ENCODE measurements at places on chromosomes 12 and 14.

- no peak for DNase-seq
Measured at GRCh38 chr12:80937391-80938238, at the start of gene LIN7A. Gene LIN7A (minus strand): TSS chr12:80937934. CDS start chr12:80937722, 212 bp downstream.

GRCh38 chr12:126708492-126708896 is 1558.5 kb upstream of the TMEM132C start:
- no peak for DNase-seq

DNA sequence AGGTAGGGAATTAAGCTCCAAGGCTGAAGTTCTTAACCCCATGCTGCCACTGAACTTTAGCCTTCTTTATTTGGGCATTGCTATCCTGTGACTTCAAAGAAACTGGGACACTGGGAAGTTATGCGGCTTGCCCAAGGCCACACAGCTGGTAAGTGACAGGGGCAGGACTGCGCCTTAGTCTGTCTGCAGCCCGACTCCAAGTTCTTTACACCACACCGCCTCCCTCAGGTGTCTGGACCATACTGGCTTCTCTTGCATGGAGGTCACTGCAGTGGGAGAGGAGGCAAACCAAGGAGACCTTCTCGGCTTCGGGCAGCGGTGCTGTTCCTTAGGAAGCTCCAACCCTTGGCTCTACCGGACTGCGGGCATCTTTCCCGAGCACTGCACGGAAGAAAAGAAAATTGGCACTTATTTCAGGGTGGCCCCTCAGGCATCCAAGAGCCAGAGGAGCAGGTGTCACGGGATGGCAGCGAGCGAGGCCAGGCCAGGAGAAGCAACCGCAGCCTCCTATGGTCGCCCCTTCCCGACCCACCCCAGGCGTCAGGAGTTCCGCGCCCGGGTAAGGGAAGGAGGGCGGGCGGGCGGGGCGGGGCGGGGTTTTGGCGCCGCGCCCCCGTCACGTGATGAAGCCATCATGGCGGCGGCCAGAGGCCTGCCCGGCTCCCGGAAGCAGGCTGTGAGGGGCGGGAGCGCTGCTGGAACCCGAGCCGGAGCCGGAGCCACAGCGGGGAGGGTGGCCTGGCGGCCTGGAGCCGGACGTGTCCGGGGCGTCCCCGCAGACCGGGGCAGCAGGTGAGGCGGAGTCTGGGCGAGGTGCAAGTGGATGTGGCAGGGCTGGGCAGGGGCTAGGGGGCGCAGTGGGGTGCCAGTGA is 16.4 kb upstream of the ESPL1 start:
- DNase-seq, result peak; percentile 49

GRCh38 chr12:53959314-53959713 is 4.6 kb downstream of the HOXC12 start:
- no peak for DNase-seq

DNA sequence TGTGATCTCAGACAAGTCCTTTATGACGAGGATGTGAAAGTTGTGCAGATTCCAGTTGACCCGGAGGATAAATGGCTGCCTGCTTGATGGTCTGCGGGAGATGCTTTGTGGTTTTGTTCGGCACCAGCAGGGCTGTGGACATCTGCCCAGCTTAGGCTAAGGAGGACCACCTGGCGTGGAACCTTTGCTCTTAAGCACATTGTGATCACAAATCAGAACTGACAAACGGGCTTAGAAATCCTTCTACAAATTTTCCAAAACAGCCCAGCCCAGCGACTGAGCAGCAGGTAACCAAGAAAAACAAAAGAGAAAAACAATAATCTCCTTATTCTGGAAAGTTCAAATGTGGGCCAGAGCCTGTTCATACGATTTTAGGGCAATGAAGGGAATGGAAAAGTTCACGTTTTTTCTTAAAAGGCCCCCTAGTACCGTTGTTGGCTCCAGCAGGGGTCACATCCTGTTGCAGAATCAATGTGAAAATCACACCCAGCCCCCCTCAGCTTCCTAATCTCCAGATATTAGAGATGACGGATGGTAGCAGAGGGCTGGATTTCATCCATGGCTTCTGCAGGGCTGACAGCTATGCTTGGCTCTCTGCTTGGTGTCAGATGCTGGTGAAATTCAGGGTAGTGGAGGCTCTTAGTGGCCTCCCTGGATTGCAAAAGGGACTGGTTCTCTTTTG is 81.1 kb upstream of the RFLNA start:
- DNase-seq, result no peak

GRCh38 chr14:38367922-38368321 is 112.0 kb upstream of the CLEC14A start:
- no peak for DNase-seq

- no peak for DNase-seq
Measured at GRCh38 chr12:93676408-93677194, 574 bp upstream of the CRADD start.

DNA sequence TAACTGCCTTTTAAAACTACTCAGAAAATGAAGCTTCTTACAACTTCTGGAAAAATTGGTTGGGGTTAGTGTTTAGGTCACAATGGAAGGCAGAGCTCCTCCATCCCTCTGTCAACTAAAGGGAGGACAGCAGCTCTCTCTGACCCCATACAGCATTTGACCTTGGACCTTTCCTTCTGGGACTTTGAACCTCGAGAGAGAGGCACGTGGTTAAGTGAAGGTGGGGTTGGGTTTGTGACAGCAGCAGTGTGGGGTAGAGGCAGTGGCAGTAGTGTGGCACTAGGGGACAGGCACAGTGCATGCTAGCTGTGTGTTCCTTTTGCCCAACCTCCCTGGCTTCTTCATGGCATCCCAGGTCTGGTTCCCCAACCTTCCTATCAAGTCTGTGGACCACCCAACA is 9.4 kb upstream of the C12orf75 start:
- DNase-seq, result no peak

GRCh38 chr14:61950340-61950739 is 188.1 kb downstream of the SNAPC1 start:
- DNase-seq, result no peak

DNA sequence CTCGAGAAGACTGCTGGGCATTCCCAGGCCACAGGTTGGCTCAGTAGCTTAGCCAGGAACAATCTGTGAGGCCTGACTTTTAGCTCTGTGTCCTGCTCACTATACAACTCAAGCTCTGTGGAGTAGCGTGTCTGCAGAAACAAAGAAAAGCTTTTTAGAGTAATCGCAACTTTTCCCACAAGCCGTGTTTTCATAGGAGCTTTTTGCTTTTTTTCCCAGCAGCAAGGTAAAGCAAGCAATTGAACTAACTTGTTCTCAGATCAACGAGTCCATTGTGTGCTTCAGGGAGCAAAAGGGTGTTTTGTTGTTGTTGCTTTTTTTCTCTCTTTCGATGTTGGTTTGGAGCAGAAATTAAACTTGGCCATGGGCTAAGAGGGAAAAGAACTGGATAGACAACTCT is 97.3 kb upstream of the BCL2L14 start:
- no peak for DNase-seq

- no peak for DNase-seq
Measured at GRCh38 chr12:108685469-108686260, 45.7 kb downstream of the CORO1C start.

GRCh38 chr12:115362339-115362976 is 678.5 kb upstream of the TBX3 start:
- no peak for DNase-seq

DNA sequence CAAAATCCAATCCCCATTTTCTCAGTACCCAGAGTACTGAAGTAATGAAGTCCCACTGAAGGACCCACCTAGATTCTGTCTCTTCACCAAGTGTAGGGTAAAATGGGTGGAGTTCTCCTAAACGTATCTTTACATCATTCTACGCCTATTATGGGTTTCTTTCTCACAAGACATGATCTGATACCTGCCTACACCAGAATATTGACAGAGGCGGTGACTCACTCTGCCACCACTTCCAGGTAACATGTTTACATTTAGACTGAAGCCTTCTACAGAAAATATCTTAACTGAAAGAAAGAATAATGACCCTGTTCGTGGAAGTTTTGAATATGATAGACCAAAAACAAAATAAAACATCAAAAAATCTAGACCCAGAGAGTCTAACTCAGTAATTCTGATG is 89.8 kb downstream of the BTG1 start:
- no peak for DNase-seq

DNA sequence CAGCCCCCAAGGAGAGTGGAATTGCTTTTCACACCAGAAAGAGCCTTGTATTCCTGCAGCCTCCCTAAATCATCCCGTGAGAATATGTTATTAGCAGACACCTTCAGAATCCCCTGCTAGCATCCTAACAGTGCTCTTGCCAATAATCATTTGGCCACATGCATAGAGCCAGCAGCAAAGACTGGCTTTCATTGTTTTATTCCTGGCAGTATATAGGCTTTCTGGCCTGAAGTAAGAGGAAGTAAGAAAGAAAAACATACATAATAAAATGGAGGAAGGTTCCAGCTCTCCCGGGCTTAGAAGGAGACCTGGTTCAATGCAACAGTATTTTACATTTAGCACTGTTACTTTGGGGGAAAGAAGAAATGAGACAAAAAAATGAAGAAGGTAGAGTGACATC is 176.7 kb upstream of the ATF7IP start:
- DNase-seq, result no peak

DNA sequence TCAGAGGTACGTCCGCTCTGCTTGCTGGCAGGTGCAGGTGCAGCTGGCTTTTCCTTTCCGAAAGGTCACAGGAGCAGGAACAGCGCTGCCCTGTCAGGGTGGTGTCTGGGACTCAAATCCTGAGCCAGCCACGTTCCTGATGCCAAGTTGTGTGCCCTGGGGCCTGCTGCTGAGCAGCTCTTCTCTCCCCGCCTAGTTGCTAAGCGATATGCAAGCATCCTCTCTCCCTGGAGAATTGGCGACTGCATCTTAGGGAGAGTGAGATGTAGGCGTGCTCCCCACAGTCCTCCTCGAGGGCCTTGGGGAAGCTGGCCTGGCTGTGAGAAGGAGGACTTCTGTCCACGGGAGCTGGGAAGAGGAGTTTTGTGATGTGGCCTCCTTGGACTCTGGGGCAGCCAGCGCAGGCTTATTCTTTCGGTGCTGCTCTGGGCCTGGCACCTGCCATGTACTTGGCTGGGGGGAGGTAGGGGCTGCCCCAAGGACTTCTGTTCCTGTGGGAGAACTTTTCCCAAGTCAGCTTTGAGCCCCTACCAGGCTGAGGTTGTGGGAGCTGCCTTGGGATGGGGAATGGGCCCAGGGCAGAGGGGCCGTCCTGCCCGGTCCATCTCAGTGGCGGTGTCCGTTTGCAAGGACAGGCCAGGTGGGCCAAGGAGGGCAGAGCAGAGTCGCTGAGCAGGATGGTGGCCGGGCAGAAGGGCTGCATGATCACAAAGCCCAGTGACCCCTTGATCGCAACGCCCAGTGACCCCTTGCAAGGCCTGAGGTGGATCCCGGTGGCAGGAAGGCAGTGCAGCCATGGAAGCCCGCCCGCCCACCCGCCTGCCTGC is 183.5 kb downstream of the ADGRD1 start:
- DNase-seq, result no peak

DNA sequence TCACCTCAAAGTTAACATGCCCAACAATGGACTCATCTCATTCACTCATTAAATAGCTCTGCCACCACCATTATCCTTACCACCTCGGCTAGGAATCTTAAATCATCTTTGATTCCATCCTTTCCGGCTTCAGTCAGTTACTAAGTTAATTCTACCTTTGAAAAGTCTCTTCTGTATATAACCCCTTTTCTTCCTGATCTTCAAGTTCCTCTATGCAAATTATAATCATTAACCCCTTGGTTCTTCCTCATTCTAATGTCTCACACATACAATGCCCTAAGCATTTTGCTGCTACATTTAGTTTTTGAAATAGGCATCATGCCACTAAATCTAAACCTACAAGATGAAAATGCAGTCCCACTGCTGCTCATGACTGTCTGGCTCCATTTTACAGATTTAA is 51.6 kb downstream of the ATP2B1 start:
- no peak for DNase-seq

DNA sequence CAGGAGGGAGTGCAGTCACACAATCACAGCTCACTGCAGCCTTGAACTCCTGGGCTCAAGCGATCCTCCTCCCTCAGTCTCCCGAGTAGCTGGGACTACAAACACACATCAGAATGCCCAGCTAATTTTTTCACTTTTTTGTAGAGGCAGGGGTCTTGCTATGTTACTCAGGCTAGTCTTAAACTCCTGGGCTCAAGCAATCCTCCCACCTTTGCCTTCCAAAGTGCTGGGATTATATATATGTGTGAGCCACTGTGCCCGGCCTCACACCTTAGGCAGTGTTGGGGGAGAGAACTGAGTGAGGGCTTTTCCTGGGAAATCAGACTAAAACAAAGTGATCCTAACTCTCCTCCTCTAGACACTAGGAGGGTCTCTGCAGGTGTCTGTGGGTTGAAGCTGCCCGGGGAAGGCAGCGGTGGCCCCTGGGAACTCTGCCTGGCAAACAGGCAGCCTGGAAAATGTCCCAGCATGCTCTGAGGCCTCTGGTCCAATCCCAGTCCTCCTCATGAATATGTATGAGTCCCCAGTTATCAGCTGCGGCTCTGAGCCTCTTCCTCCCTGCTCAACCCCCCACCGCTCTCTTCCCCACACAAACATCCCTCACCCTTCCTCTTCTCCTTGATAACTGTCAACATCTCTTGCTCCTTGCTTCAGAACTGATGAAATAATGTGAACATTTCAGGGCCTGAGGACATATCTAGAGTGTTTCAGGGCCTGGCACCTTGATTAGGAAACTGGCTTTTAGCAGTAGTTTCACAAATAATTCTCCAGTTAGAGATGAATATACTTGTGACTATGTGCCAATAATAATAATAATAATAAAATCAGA is 7.9 kb upstream of the NAA25 start:
- peak; percentile 57 for DNase-seq

DNA sequence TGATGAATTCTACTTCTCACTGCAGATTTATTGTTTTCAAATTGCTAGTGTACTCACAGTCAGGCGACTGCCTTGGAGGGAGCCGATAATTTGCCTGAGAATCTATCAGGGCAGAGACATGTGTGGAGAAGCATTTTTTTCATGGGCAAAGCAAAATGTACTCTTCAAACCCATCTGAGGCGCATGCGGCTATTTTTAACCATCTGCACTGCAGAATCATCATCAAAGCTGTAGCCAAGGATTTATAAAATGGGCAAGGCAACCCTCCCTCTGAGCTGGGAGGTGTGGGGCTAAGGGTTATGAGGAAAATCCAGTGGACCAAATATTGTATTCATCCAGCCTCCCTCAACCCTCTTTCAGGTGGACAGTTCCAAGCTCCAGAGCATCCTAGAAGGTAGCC is 37.7 kb downstream of the BEST3 start:
- no peak for DNase-seq

- peak; percentile 94 for DNase-seq
Measured at GRCh38 chr12:89346741-89347324, 5.5 kb downstream of the DUSP6 start.

GRCh38 chr12:82740129-82741000 is 53.7 kb downstream of the TMTC2 start:
- no peak for DNase-seq

All from AML-193 (cell line).